ENCODE measurements at places on chromosomes 12 and 14.
A peak's percentile ranks its signal among the peaks of the same experiment; 100 is the strongest.

- H3K4me1 ChIP-seq: no peaks in the 10 kb centered on the region
- H3K36me3 ChIP-seq: no peaks in the 10 kb centered on the region
- H3K4me3 ChIP-seq: no peak overlapping the region
- peaks cover 3% of the 10 kb centered on the region for H3K27me3 ChIP-seq
- no peak for DNase-seq
Observed at GRCh38 chr12:57640175-57641042, 7.4 kb upstream of the B4GALNT1 start.

GRCh38 chr12:53051058-53051880 is 1.4 kb downstream of the TNS2 start:
- no peaks in the 10 kb centered on the region for H3K27me3 ChIP-seq
- peak overlapping the region; percentile 99 for H3K27ac ChIP-seq
- peak overlapping the region; percentile 75 for H3K4me3 ChIP-seq
- peaks cover 3% of the 10 kb centered on the region for H3K4me1 ChIP-seq

DNA sequence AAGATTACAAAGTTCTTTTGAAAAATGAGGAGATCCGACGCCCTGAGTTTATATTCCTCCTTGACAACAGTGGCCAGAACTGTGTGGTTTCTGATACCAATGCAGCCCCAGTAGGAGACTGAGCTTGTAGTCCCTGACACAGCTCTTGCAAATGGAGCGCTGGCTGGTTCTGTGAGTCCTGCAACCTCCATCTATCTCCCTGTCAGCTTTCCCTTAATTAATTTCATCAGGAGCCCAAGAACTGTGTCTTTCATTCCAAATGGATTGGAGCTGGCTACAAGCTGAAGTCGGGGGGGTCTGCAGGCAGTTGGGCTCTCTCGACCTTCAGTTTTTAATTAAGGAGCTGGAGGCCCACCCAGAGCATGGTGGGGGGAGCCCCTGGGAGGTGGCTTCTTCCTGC is 160.6 kb downstream of the ADGRD1 start:
- H3K27ac ChIP-seq: no peak overlapping the region
- no peaks in the 10 kb centered on the region for H3K27me3 ChIP-seq
- H3K4me3 ChIP-seq: no peak overlapping the region
- no peak for DNase-seq
- no peaks in the 10 kb centered on the region for H3K4me1 ChIP-seq

DNA sequence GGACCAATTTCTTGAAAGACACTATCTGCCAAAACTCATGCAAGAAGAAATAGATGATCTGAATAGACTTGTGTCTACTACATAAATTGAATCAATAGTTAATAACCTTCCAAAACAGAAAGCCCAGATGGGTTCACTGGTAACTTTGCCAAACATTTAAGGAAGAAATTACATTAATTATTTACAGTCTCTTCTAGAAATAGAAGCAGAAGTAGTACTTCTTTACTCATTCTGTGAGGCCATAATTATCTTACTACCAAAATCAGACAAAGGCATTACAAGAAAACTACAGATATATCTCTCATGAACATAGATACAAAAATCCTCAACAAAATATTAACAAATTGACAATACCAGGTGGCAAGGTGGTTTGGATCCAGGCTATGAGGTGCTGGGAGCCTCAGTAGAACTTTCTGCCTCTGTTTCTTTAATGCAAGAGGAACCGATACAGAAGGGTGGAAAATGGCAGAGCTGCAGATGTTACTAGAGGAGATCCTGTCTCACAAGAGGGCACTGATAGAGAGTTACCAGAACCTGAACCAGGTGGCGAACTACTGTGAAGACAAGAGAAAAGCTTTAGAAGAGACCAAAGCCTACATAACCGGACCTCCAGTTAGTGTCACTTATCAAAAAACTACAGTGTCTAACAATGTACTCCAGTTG is 33.7 kb upstream of the KTN1 start:
- no peaks in the 10 kb centered on the region for H3K36me3 ChIP-seq
- no peaks in the 10 kb centered on the region for H3K27me3 ChIP-seq
- H3K4me1 ChIP-seq: no peaks in the 10 kb centered on the region
- H3K4me3 ChIP-seq: no peak overlapping the region
- no peak for DNase-seq
- H3K27ac ChIP-seq: no peak overlapping the region

GRCh38 chr14:94372021-94372605 is 16.3 kb downstream of the SERPINA1 start:
- no peaks in the 10 kb centered on the region for H3K27me3 ChIP-seq
- no peak overlapping the region for H3K27ac ChIP-seq
- H3K4me3 ChIP-seq: no peak overlapping the region
- no peaks in the 10 kb centered on the region for H3K4me1 ChIP-seq
- H3K36me3 ChIP-seq: no peaks in the 10 kb centered on the region

All from ascending aorta (tissue), 2 donors.